ENCODE measurements at places on chromosomes 2 and 18. TPM values are rescaled to one million over a fixed set of nuclear protein-coding genes. Genes with fewer than 3 reads are reported as not detected.

DNA sequence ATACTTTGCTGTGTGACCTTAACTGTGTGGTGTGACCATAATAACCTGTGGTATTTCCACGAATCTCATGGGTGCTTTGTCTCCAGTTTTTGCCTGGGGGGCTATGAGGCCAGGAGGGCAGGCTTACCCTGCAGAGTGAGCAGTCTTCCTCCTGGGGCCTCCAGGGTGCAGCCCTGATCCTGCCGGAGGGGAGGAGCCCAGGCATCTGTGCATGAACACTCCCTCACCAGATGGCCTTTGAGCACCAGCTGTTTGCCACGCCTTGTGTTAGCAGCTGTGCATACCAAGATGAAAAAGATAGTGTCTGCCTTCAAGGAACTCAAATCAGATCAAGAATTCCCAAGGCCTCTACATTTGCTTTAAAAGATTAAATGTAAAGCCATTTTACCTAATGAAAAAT lies 75.0 kb upstream of the RBM44 start:
- no peak for DNase-seq
- no peak overlapping the region for H3K4me3 ChIP-seq
- no peak overlapping the region for H3K27ac ChIP-seq
- H3K4me1 ChIP-seq, result peaks cover 73% of the 10 kb centered on the region
- H3K36me3 ChIP-seq, result no peaks in the 10 kb centered on the region

- no peak overlapping the region for H3K27ac ChIP-seq
- no peaks in the 10 kb centered on the region for H3K27me3 ChIP-seq
- no peak for DNase-seq
- H3K4me1 ChIP-seq, result no peaks in the 10 kb centered on the region
- H3K36me3 ChIP-seq, result no peaks in the 10 kb centered on the region
- no peak overlapping the region for H3K4me3 ChIP-seq
Observed at GRCh38 chr2:38549071-38549704, 53.5 kb downstream of the HNRNPLL start.

Gene ALPP
- not detected for total RNA-seq

Gene KLHL41
- 3,010 TPM for total RNA-seq
